ENCODE measurements at places on chromosomes 16 and 17.

GRCh38 chr17:1109606-1110540 lies 69.9 kb downstream of the ABR start:
- DNase-seq: no peak

DNA sequence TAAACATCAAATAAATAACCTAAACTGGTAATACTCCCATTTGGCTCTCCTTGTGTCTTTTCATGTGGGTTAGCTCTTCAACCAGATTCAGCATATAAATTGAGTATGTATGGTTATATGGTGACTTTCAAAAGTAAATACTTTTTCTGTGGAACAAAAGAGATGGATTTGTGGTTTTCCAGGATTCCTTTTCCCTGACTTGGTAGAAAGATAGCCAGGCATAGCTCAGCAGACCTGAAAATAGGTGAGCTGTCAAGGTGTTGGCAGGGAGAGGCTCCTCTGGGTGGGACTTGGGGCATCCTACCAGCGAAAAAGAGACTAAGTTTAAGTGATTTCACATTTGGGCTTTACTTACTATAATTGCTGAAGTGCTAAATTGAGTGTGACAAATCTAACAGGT lies 80.3 kb downstream of the FTO start:
- no peak for DNase-seq

- DNase-seq: no peak
Observed at GRCh38 chr17:42508426-42509165, 27.4 kb upstream of the NAGLU start.

- DNase-seq: no peak
Observed at GRCh38 chr16:8931859-8932258, 31.8 kb downstream of the USP7 start.

- no peak for DNase-seq
Observed at GRCh38 chr16:85696781-85697180, 8.0 kb upstream of the GINS2 start.

GRCh38 chr16:87974178-87974577 lies 22.9 kb downstream of the BANP start:
- no peak for DNase-seq

- no peak for DNase-seq
Observed at GRCh38 chr17:4232168-4232813, 31.5 kb downstream of the ANKFY1 start.

DNA sequence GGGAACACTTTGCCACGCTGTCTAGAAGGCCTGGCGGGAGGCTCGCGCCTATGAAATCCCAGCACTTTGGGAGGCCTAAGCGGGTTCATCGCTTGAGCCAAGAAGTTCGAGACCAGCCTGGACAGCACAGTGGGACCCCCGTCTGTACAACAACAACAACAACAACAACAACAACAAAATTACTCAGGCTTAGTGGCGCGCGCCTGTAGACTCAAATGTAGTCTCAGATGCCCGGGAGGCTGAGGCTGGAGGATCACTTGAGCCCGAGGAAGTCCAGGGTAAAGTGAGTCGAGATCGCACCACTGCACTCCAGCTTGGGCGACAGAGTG lies 297 bp upstream of the SLFN13 start:
- no peak for DNase-seq

DNA sequence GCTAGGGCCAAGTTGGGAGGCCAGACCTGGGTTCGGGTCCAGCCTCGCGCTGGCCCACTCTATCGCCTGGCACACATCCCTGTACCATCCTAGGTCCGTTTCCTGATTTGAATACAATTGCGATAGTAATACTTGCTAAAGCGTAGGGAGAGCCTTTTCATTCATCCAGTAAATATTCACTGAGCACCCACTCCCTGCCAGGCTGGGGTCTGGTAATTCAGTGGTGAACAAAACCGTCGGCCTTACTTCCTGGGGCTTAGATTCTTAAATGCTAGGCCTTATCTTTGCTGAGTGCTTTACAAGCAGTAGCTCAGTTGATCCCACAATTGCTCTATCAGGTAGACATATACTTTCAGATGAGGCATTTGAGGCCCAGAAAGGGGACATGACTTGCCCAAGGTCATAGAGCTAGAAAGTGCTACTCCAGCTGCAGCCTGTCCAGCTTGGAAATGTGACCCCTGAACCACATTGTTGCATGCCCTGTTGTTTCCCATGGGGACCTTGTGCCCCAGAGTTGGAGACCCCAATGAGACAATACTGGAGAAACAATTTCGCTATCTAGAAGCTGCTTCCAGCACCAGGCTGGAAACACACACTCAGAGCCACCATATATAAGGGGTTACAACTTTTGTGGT lies 691 bp downstream of the USB1 start:
- DNase-seq: no peak

DNA sequence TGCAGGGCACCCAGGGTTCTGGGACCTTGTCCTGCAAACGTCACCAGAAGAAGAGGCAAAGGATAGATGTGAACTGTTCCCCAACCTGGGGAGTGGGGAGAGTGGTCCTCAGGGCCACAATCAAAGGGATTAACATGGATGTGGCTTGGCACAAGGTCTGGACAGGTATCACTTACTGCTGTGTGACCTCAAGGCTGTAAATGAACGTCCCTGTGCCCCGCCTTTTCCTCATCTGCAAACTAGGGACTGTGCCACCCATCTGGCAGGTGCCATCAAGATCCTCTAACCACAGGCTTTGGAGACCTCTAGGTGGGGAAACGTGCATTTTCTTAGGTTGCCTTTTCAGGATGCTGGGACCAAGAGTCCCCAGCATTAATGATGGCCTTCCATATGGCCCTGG lies 25.1 kb downstream of the SLC5A10 start:
- no peak for DNase-seq

DNA sequence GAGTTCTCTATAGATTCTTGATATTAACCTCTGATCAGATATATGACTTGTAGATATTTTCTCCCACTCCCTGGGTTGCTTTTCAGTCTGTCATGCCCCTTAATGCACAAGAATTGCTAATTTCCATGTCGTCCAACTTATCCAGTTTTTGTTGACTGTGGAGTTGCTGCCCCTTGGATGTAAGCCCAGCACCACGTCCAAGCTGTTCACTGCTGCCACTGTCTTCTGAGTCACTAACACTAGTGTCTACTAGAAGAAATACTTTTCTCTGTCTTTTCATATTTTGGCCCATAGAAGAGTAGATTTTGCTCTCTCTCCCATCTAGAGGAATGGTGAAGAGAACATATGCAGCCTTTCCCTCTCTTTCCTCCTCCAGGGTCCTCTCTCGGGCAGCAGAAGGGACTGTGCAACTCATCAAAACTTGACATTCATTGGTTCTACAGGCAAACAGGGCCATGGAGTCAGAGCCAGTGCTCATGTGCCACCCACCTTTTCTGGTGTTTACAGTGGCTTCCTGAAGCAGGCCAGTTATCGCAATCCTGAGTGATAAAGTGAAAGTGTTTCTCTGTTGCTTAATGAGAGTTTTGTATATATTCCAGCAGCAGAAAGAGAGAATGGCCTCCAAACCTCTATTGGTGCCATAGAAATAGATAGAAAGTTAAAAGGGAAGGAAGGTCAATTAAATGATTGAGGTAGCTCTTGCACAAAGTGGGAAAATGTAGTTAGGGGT lies 22.6 kb upstream of the PMP22 start:
- no peak for DNase-seq

DNA sequence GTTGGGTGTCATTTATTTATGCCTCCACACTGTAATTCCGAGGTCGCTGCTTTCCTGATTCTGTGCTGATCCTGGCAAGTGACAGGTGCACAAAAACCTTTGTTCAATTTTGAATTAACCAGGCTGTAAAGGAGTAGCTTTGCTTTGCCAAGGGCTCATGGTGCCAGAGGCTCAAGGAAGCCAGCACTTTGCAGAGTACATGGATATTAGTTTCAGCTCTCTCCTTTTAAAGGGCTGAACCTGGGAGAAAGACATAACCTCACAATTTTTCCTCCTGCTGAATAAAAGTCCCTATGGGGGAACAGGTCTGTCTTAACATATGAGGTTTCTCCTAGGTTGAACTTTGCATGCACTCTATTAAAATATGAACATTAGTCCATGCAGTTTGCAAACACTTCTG lies 227.6 kb upstream of the WSB1 start:
- DNase-seq: no peak

GRCh38 chr17:36583787-36584186 lies 7.9 kb upstream of the DHRS11 start:
- DNase-seq: no peak

DNA sequence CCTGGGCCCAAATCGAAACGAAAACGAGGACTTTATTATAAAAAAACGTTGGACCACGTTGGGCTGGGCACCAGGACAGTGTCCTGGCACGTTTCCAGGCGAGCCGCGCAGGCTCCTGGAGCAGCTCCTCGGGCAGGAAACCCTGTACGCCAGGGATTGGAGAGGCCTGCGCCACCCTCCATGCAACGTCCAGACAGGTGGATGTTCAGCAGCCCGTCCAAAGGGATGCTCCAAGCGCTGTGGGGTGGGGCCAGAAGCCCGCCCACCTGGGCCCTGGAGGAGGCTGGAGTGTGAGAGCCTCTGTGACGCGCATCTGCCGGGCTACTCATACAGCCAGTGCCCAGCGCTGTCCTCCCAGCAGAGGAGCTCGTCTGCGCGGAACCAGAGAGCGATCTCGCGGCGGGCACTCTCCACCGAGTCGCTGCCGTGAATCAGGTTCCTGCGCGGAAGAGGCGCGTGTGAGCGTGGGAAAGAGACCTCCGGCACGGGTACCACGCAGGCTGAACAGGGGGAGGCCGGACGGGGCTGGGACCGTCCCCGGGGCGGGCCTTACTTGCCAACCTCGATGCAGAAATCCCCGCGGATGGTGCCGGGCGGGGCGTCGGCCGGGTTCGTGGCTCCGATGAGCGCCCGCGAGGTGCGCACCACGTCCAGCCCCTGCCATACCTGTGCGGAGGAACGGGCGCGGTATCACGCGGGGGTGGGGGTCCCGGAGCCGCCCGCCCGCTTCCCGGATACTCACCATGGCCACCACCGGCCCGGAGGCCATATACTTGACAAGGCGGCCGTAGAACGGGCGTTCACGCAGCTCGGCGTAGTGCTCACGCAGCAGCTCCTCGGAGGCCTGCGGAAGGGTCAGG lies 785 bp downstream of the NME3 start:
- no peak for DNase-seq

- no peak for DNase-seq
Observed at GRCh38 chr16:88320947-88321634, 61.7 kb upstream of the ZNF469 start.

DNA sequence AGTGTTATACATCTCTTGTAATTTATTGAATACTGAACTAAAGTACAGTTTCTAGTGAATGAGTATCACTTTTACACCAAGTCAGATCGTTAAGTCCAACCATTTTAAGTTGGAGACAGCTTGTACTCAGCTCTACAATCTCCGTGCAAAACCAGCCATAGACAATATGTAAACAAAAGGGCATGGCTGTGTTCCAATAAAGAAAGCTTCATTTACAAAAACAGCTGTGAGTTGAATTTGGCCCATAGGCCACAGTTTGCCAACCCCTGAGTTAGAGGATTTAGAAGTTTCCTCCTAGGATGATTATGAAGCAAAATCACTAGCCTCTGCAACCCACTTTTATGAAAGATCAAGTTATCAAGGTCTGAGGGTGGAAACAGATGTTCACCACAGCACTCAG lies 105.7 kb upstream of the RCVRN start:
- DNase-seq: no peak

DNA sequence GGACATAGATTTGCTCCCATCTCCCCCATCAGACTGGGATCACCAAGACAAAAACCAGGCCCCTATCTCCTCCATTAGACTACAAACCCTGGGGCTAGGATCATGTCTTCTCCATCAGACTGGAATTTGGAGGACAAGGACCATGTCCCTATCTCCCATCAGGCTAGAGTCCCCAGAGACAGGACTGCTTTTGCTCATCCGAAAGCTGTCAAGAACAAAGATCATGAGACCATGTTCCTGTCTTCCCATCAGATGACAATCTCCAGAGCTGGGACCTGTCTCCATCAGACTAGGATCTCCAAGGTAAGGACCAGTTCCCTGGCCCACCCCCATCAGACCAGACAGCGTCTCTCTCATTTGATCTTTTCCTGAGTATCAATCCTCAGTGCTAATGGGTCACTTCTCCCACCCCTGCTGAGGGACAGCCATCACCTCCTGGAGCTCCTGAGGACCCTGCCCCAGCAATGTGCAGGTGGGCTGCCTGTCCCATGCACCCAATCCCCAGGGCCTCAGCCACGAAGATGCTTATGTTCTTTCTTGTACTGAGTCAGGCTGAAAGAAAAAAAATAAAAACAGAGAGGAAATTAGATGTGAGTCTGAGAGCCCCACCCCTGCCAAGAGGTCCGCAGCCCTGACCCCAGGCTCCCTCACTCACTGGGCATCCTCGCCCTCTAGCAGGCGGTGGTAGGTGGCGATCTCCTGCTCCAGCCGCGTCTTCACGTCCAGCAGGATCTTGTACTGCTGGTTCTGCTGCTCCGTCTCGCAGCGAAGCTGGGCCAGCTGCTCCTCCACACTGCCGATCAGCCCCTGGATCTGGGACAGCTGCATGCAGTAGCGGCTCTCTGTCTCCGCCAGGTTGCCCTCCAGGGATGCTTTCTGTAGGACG lies 90.3 kb downstream of the GOSR1 start:
- no peak for DNase-seq

DNA sequence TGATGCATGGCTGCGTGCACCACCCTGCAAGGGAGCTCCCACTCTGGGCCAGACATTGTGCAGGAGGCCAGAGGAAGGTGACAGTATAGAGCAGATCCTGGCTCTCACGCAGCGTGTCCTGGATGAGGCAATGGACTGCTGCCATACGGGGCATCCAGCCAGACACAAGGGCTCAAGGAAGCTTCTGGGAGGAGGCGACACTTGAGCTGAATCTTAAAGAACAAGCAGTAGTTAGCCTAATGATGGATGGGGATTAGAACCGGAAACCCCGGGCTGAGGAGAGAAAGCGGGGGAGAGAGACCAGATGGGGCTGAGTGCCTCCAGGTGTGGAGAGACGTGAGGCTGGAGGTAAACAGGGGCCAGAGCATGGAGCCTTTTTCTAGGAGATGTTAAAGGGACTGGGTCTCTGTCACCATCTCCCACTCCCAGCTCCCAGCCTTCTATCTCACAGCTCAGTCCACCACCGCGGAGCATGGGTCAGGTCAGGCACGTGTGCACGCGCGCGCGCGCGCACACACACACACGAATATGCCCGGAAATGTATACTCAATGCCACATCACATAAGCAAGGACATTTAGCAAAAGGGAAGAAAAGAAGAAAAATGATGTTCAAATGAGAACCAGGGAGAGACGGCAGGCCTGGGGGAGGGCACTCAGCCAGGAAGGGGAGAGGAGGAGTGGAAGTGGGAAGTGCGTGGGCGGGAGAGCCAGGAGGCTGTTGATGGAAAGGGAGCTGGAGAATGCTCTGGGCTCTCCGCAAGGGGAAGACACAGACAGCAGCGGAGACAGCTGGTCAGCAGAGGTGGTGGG lies 46.3 kb downstream of the CCDC42 start:
- no peak for DNase-seq

- DNase-seq: no peak
Observed at GRCh38 chr16:57021757-57022156, 32.4 kb downstream of the NLRC5 start.

All from activated gamma-delta T cell (primary cell).